ENCODE measurements at places on chromosomes 5 and 9.
A peak's percentile ranks its signal among the peaks of the same experiment; 100 is the strongest.

GRCh38 chr5:178284996-178285395, 52.4 kb upstream of the PHYKPL start:
- no peak for DNase-seq

- no peak for DNase-seq
Observed at GRCh38 chr9:98503867-98504266, 204.9 kb downstream of the GABBR2 start.

- no peak for DNase-seq
Observed at GRCh38 chr5:164326219-164326618, 820.8 kb downstream of the MAT2B start.

- DNase-seq, result no peak
Observed at GRCh38 chr5:102889033-102889432, 133.9 kb downstream of the PAM start.

- DNase-seq, result peak; percentile 100
Observed at GRCh38 chr9:122402403-122402871, 31.6 kb downstream of the PTGS1 start.

DNA sequence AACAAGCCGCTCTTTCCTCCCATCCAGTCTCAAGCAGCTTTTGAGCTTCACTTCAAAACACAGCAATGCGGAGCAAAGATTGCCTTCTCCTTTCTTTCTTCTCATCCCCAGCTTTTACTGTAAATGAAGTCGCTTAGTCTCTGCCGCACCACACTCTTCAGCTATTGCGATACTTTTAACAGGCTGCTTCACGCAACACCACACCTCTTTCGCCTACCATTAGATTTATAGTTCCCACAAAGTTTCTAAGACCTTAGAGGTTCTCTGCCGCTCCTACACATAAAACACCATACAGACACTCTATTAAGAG, 711 bp downstream of the PGGT1B start:
- DNase-seq, result peak; percentile 65

Data from GM23248 (cell line).